ENCODE measurements at places on chromosomes 16 and 17. TPM values are rescaled to one million over a fixed set of nuclear protein-coding genes. Genes with fewer than 3 reads are reported as not detected.

GRCh38 chr17:7130621-7131422 lies 16.2 kb upstream of the ASGR2 start:
- no peak for DNase-seq

DNA sequence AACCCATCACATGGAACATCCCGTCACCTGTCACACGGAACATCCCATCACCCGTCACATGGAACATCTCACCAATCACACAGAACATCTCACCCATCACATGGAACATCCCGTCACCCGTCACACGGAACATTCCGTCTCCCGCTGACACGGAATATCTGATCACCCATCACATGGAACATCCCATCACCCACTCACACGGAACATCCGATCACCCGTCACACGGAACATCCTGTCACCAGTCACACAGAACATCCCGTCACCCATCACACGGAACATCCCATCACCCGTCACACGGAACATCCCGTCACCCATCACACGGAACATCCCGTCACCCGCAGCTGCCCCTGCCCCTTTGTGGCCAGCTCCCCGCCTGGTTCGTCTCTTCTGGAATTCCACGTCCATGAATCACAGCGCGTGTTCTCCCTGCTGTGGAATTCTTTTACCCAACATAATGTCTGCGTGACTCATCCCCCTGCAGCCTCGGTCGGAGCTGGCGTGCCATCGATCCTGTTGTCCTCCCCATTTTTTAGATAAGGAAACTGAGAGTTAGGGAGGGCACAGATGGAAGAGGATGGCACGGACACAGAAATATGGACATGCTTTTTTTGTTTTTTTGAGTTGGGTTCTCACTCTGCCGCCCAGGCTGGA lies 5.6 kb downstream of the CPNE7 start:
- no peak for DNase-seq

DNA sequence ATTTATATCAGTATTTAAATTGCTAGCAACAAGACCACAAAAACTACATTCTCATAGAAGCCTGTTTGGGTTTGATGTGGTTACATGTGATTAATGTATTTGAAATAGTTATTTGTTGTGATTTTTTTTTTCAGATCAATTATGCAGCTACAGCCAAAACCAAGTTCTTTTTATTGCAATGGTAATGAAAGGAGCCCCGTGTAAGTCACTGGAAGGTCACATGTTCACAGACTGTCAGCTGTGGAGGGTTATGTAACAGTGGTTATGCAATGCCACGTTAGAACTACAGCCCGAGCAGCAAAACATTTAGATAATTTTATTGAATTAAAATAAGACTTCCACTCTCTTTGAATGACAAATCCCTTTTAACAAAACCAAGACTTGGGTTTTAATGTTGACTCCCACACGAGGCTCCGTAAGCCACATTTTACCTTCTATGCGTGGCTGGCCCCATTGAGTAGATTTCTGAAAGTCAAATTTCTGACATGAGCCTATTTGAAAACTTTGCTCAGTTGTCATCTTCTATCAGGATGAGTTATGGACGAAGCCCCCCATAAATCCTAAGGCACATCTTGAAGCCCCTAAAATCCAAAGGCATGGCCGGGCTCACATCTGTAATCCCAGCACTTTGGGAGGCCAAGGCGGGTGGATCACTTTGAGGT lies 41.8 kb upstream of the SEC14L1 start:
- no peak for DNase-seq

GRCh38 chr16:4212934-4213296 lies 29.0 kb downstream of the SRL start:
- no peak for DNase-seq

GRCh38 chr17:69597898-69598692 lies 183.6 kb downstream of the MAP2K6 start:
- no peak for DNase-seq

- DNase-seq = no peak
Measured at GRCh38 chr17:19440421-19440820, 29.4 kb downstream of the RNF112 start.

DNA sequence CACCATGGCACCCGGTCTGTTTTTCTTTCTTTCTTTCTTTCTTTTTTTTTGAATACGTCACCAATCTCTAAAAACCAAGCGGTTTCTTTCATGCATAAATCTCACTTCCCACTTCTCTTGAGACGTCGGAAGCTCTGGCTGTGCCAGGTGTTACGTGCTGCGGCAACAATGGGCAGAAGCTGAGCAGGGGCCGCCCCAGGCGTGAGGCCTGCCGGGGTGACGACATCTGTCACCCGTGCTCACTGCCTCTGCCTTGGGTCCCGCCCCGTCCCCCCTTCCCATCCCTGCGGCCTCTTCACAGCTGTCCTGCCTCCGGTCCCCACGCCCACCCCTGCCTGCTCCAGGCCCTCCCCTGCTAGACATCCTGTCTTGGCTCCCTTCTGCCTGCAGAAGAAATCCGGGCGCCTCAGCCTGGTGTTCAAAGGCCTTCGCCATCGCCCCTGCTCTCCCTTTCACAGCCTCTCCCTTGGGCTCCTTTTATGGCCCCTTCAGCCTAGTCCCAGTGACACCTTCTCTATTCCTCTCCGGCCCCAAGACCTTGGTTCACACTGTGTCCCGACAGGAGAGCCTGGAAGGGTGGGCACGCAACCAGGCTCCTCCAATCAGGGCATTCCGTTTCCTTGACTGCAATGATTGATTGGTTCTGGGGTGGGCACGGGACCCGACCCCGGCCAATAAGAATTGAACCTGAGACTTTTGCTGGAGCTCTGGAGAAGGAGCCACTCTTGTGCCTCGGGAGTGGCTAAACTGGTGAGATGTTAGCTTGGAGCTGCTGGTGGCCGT lies 4.8 kb downstream of the P2RX1 start:
- no peak for DNase-seq

C17orf113 gene
- 1.9 TPM for polyA plus RNA-seq

GRCh38 chr17:77137111-77137510 lies 3.7 kb upstream of the SEC14L1 start:
- no peak for DNase-seq

DNA sequence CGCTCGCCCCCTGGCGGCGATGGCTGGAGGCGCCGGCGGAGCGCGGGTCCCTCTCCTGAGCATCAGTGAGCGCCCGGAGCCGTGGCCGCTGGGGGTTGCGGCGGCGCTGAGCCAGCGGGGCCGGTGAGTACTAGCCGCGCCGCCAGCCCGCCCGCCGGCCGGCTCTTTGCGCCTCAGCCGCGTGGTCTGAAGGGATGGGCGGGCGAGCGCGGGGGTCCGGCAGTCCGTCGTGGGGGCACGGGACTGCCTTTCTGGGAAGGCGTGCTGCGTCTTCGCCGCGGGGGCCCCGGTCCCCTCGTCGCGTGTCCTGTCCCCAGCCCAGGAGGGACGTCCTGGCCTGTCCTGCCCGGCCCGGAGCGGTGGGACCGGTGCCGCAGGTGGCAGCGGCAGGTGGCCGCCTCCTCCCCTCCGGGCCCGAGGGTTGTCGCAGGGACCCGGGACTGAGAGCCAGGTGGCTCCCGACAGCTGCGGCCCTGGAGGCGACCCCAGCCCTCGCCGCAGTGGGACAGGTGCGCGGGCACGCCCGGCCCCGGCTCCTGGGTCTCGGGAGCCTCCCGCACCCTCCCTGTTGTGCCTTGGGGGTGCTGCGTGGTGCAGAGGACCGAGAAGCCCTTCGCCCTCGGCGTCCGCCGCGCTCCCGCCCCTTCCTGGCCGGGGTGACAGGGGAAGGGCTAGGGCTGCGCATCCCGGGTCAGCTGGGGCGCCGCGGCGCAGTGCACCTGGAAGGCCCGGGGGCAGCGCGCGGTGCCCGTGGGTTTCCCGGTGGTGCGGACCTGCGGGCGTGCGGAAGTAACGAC lies at the start of gene SPECC1:
TSS of gene SPECC1 (plus strand) at position 58 of the 797 bp plus-strand sequence. CDS start 87,293 bp downstream, outside the sequence.
- DNase-seq = peak; percentile 20

Measured in pancreas (tissue), 10 donors.